ENCODE measurements at places on chromosomes 2 and 18.

DNA sequence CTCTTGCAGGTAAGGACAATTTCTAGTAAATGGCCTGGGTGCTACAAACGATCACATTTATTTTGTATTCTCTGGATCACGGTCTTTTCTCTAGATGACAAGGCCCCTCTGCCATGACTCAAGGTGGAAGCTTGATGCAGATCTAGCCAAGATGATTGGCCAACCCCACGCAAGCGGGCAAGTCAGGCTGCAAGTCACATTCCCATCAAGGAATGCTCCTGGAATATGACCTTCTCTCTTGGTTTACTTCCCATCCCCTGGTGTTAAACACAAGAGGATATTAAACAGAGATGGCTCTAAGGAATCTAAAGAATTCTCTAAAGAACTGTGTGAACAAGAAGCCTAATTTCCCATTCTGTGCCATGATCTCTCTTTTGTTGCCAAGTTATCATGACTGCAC, 97.3 kb upstream of the SERPINE2 start:
- DNase-seq = no peak

- no peak for DNase-seq
Measured at GRCh38 chr2:203697190-203697589, 9.2 kb upstream of the CD28 start.

DNA sequence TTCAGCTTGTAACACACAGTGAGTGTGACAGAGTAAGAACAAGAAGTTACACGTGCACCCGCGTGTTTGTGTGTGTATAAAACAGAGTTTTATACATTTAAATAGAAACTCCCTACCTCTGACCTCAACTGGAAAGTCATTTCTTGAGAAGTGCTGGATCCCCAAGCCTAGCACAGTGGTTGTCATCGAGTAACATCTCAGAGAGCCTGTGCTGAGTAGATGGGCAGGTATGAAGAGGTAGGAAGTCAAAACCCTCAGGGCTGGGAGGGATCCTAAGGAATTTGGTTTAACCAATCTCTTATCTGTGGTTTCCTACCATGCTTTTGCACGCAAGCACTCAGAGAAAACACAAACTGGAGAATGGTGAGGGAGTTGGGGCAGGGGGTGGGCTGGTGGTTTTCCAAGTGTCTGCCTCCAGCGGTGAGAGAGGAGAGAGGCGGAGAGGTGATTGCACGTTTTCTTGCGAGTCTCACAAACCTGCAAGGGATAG, 9.2 kb downstream of the ACOXL start:
- no peak for DNase-seq

DNA sequence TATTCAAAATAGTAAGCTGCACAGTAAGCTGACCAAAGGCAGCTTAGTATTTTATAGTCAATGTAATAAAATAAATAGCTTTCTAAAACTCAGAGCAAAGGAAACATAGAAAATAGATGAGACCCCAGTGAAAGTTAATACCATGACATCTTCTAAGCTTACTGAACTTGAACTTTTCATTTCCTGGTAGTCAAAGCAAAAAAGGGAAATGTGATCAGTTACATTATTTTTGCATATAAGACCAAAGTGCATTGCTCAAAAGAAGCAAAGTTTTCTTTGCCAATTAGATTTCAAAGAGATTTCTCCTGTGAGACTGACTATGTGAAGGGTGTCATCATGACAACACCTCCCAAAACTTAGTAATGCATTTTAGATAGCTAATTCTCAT, 70.2 kb downstream of the MYO1B start:
- no peak for DNase-seq

DNA sequence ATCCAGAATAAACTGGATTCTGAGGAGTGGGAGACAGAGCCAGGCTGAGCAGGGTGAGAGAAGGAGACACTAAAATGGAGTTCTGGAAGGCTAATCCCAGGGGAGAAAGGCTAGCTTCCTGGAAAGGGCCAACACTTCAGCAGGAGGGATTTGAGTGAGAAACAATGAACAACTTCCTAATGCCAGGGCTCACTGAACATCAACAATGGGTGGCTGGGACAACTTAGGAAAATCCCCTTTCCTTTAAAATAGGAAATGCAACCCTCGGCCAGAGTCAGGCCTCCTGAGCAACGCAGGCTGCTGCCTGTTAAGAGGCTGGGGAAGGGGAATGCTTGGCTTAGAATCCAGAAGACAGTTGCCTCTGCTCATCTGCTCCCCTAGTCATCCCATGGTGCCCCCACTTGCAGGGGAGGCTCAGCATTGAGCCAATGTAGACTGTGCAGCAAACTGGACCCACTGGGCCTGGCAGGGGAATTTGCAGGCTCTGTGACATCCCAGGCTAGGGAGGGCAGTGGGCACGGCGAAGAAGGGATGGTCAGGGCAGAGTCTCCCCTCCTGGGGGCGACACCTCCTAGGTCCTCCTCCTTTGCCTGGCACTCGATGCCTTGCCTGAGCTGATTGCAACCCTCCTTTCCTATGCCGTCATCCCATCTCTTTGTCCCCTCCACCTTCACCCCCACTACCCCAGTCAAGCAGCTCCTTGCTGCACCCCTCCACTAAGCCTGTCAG, 182.5 kb downstream of the TNS1 start:
- DNase-seq = no peak

DNA sequence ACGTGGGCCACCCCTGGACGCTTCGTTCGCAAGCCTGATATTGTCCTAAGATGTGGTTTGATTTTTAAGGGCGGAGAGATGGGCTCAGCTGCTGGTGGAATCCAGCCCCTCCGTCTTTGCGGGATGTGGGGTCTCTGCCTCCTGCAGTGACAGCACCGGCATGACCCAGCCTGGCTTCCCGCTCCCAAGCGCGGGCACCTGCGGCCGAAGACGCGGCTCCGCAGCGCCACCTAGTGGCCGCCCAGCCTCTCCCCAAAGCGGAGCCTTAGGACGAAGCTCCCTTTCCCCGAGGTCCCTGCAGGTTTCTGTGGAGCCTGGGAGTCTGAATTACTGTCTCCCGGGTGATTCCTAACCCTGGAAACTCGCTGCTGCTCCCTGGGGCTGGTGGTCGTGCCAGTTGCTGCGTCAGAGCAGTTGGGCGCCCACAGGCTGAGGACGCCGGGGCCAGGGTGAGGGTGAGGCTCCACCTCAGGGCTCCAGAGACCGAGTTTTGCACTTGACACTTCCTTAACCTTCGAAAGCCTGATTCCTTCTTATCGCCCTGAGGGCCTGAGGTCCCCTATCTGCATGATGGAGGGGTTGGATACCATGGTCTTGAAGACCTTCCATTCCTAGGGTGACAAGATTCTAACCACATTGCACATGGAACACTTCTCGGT, 137.5 kb downstream of the TPO start:
- peak; percentile 88 for DNase-seq

DNA sequence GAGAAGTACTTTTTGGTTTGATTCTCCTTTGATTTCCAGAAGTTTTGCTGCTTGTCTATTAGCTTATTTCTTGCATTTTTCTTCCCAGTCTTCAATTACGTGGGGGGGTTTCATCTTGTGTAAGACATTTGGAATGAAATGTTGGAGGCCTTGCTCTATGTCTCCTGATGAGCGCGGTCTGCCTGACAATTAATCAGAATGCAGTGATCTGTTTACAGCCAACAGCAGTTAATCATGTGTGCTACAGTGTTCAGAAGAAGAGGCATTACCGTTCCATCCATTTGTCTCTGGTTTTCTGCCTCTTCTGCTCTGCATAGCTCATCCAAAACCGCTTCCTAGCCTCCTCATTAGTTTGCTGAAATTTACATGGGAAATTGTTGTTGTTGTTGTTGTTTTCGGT, 134.4 kb upstream of the ST6GAL2 start:
- no peak for DNase-seq

DNA sequence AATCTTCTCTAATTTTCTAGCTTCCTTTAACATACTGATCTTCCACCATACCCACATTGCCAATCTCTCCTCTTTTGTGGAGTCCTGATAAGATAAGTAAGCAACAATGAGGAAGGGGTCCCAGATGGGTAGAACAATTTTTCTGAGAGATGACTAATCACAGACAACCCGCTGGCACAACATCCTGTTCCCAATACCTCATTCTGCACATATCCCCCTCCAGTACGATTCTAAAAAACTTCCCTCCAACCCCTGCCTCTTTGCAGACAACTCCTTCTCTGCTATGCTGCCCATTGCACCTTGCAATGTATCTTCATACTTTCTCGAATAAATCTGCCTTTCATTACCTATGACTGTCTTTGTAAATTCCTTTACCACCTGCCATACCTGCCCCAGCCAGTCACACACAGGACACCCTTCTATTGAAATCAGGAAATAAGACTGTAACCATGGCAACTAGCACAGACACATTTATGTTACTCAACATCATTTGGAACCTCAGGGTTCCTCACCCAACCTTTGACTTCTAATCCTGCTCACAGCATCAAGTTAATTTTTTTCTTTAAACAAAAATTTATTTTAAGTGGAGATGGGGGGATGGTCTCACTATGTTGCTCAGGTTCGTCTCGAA, 7.4 kb upstream of the EXOC6B start:
- no peak for DNase-seq

DNA sequence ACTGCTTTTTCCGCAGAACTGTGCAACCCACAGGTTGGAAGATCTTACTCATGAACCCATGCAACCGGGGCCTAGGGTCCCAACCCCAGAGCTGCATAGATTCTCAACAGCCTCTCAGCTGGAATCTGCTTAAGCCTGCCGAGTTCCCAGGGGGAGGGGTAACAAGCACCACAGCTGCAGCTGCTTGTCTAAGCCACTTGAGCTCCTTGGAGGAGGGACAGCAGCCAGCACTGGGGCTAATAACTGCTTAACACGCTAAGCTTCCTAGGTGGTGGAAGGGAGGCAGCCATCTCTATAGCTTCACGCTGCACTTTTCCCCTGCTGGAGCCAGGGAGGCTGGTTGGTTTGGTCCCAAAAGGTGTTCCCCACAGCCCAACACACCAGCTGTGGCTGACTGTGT, 311.6 kb downstream of the DSC3 start:
- DNase-seq = no peak

DNA sequence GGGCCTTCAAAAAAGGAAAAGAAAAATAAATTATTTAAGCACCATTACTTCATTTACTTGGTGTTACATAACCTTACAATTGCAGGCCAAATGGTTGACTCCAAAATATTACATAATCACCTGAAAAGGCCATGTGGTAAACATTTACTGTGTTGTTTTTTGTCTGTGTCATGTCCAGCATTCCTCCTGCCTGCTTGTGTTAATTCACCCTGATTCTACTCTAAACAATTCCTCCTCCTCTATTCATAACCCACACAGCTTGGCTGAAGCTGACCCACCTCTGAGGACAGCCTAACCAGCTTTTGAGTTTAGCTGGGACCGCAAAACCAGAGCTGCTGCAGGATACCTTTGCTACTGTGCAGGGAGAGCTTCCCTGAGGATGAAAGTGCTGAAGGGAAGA, 35.4 kb downstream of the TMX3 start:
- no peak for DNase-seq

GRCh38 chr18:24006712-24007313, 7.7 kb upstream of the TTC39C start:
- DNase-seq = no peak

DNA sequence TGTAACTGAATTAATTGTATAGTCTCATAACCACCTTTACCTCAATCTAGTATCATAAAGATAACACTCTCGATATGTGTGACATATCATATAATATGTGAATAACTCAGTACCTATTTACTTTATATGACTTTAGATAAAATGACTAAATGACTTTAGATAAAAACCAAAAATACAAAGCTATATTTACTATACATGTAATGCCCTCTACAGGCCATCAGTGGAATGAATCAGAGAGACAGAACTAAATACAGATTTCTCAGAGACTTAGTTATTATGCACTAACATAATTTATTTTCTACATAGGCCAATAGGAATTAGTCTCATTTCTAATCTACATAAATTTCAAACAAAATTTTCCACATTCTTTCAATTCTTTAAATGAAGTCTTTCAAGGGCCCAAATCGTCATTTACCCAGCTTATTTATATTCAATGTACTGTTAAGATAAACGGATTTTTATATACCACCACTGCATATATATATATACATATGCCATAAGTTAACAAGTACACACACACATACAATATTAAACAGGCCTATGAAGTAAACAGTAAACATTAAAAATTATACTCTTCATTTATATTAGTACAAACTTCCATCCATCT, 219.9 kb downstream of the EXOC6B start:
- DNase-seq = peak; percentile 24

- DNase-seq = no peak
Measured at GRCh38 chr2:226351711-226352110, 447.9 kb downstream of the IRS1 start.

DNA sequence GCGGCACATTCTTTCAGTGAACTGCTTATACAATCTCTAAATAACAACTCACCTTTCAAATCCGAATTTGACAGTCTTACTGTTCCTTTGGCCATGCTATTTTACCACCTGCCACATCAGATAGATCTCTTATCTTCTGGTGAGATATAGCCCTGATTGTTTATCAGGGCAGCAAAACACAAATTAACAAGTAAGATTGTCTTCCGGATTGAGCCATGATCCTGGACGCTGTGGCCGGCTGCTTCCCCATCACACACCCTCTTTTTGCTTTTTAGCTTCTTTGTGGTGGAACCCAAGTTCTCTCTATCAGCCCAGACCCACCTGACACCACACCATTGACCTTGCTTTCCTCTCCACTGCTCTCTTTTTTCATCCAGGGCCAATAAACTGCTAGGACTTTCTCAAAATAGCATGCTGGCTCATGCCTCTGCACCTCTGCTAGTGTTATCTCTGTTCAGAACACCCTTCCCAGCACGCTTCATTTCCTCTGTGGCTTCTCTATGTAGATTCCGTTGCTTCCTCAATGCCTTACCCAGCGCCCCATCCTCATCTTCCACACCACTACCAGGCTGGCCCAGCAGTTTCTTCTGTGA, 111.8 kb upstream of the CNTNAP5 start:
- DNase-seq = no peak

GRCh38 chr18:79883461-79884293, 67.8 kb downstream of the SLC66A2 start:
- no peak for DNase-seq

DNA sequence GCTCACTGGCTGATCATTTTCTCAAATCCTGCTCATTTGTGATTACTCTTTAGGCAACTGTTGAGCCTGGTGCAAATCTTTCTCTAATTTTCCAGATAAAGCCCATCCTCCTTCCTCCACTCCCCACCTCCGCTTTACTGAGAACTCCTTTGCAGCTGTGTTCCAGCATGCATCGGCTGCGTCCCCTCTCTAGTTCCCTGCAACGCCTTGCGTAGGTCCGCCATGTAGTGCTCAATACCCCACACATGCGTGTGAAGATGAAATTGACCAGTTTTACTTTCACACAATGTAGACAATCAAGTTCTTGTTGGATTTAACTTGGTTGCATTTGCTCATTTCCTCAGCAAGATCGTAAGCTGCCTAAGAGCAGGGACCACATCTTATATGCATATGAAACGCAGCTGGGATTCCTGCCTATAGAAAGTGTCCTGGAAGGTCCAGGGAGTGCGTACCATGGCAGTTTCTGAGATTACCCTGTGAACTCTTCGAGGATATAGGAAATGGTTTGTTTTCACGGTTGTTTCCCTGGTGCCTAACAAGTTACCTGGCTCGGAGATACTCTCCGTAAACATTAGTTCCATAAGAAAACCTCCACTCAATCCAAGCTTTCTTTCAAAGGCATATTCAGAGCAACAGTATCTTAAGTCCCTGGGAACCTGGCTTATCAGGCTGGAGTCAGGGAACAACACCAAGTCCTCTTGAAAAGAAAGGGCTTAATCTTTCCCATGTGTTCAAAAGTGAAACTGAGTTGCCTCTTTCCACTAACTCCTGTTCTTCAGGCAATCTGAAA, 766.4 kb upstream of the ID2 start:
- no peak for DNase-seq
